ENCODE measurements at places on chromosomes 1 and 21.

DNA sequence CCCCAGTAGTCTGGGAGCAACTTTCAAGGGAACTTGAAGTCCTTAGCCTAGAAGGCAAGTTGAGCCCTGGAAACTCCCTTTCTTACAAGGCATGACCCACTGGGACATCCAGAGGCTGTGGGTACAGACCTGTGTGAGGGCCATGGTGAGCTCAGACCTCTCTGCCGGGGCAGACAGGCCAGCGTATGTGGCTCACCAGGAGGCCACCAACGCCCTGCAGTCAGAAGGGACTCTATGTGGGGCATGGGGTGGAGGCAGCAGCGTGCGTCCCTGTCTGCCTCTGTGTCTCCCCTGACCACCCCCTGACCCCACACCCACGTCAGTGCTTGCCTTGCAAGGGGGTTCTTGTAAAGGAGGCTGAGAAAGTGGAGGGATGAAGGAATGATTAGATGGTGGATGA lies 10.8 kb downstream of the COQ8A start:
- no peak for DNase-seq

DNA sequence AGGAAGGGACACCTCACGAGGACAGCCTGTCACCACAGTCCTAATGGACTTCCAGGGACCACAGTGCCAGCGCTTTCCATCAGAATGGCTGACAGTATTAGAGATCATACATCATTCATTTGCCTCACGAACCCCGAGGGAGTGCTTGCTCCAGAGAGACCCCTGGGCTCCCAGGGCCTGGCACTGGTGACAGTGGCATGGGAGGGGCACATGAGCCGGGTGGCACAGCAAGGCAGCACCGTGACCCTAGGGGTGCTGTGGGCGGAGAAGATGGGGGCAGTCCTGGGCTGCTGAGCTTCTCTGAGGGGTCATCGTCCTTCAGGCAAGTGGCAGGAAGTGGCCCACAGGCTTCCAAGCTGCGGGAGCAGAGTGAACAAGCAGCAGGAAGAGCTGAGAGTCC lies 16.4 kb upstream of the TSPEAR start:
- no peak for DNase-seq

- DNase-seq = no peak
Observed at GRCh38 chr1:232980355-232980978, 30.1 kb downstream of the NTPCR start.

- DNase-seq = peak; percentile 63
Observed at GRCh38 chr1:206651958-206652890, 16.9 kb downstream of the DYRK3 start.

DNA sequence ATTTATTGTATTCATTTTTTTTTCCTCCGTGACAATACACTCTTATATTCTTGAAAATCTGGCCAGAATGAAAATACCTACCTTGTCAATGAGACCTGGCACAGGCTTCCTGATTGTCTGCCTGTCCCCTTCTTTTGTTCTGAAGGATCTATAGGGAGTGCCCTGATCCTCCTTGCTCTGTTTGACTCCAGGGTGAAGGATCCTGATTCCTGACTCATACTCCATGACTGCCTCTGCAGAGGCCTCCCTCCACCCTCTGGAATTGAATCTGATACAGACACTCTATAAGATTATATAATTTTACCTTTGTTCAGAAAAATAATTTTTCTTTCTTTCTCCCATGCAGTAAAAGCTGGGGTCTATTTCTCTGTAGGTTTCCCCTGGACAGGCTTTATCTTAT lies 116.2 kb downstream of the HMCN1 start:
- DNase-seq = no peak

DNA sequence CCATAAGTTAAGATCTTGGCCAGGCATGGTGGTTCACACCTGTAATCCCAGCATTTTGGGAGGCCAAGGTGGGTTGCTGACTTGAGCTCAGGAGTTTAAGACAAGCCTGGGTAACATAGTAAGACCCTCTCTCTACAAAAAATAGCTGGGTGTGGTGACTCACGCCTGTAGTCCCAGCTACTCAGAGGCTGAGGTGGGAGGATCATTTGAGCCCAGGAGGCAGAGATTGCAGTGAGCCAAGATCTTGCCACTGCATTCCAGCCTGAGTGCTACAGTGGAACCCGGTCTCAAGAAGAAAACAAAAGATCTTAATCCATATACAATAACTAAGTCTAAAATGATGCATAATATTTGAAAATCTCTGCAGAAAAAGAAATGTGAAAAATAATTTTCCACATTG lies 165.5 kb upstream of the NR5A2 start:
- no peak for DNase-seq

DNA sequence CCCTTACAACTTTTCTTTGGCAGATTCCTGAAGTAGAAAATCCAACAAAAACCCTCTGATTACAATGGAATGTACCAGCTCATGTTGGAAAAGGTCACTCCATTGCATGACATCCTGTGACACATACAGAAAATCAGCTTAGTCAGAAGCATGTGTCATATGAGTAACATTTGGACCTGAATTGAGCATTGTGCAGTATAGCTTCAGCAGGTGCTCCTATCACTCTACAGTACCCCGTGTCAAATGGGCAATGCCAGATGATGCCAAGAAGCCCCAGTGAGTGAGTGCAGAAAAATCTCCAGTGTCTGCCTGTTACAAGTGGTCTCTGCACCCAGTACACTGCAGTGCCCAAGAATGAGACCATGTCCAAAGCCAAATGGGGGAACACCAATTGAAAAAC lies 129.7 kb upstream of the RUNX1 start:
- no peak for DNase-seq

- DNase-seq = no peak
Observed at GRCh38 chr1:7555391-7556185, 215.5 kb upstream of the VAMP3 start.

- DNase-seq = peak; percentile 72
Observed at GRCh38 chr1:109248797-109249629, at the start of gene CELSR2. Gene CELSR2, plus strand, starts transcription at chr1:109249539. Its CDS starts 541 bp downstream, at chr1:109250080.

DNA sequence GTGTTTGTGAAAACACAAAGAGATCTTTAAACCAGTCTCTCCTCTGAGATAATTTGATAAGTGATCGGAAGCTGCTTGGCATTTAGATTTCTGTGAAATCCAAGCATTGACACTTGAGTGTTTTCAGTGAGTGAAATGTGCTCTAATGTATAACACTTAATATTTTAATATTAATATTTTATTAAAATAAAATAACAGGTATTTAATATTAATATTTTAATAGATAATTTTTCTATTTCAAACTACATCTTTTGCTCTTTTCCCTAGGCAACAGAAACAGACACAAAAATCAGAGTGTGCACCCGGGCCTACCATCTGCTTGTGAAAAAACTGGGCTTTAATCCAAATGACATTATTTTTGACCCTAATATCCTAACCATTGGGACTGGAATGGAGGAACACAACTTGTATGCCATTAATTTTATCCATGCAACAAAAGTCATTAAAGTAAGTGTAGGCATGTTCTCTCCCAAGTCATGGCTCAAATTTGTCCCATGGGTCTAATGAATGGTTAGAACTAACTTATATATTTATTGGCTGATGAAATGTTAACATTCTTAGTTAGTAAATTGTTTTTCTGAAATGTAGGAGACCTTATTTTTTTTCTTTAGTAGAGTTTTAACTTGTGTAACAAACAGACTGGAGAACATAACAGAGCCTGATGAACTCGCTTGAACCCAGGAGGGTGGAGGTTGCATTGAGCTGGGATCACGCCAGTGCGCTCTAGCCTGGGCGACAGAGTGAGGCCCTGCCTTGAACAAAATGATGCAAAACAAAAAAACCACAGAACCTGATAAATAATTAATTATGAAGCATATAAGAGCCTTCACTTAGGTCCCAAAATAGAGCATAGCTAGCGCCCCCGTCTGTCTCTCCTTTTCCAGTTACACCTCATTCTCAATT lies 55.2 kb downstream of the MTR start:
- no peak for DNase-seq

GRCh38 chr1:90313778-90314177 lies 318.9 kb downstream of the ZNF326 start:
- no peak for DNase-seq

- no peak for DNase-seq
Observed at GRCh38 chr1:84155517-84155916, 11.4 kb downstream of the PRKACB start.

- peak; percentile 75 for DNase-seq
Observed at GRCh38 chr1:24186993-24187790, at the start of gene IFNLR1. Gene IFNLR1, minus strand, starts transcription at chr1:24187289. Its CDS starts 41 bp downstream, at chr1:24187248.

DNA sequence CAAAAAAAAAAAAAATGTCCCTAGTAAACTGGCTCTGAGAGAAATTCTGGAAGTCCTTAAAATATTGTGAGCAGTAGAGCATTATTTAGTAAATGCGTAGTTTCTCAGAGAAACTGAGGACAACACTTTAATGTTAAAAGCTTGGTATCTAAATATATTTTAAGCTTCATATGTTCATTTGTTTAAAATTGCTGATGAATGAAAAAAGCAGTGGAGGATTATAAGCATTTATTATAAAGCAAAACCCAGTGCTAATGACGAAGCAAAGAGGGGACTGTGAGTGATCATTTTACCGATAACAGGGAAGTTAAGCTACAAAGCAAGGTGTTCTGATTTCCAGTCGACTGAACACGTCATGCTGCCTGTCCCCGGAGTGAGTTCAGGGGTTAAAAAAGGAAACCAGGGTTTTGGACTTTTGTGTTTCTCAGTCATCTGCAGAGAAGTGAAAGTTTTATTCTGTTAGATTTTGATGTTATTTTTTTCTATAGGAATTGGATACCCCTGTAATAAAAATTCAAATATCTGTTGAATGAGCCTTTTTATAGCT lies 64.5 kb upstream of the SCCPDH start:
- no peak for DNase-seq

GRCh38 chr1:75484789-75485188 lies 126.1 kb downstream of the SLC44A5 start:
- no peak for DNase-seq

- DNase-seq = no peak
Observed at GRCh38 chr1:162383091-162383490, 1.6 kb downstream of the C1orf226 start.

All from body of pancreas (tissue), 4 donors.